ENCODE measurements at places on chromosomes 6 and 20. TPM values are rescaled to one million over a fixed set of nuclear protein-coding genes. Genes with fewer than 3 reads are reported as not detected.

Gene TOMM6
- 130 TPM for total RNA-seq

Gene CNBD2
- 4.6 TPM for total RNA-seq

Gene HLA-DRA
- total RNA-seq = 204 TPM

Gene C20orf144
- total RNA-seq = 0.30 TPM

Data from activated CD4-positive, alpha-beta memory T cell treated with anti-CD3 and anti-CD28 coated beads, Interleukin-2, amount 10 ng/mL, durations not matched to agents 7 days and 5 days (primary cell).